SK-N-SH (cell line): ENCODE measurements at places on chromosomes 11 and 22.
A peak's percentile ranks its signal among the peaks of the same experiment; 100 is the strongest.

DNA sequence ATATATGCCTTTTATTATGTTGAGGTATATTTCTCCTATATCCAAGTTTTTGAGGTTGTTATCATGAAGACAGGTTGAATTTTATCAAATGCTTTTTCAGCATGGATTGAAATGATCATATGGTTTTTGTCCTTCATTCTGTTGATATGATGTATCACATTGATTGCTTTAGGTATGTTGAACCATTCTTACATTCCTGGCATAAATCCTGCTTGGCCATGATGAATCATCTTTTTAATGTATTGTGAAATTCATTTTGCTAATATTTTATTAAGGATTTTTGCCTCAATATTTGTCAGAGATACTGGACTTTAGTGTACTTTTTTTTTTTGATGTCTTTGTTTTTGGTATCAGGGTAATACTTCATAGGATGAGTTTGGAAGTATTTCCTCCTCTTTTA lies 283.8 kb upstream of the C11orf87 start:
- DNase-seq: no peak

- no peak for DNase-seq
Observed at GRCh38 chr11:9069256-9069655, 22.1 kb downstream of the SCUBE2 start.

- no peak for DNase-seq
Observed at GRCh38 chr11:118914987-118915386, 10.7 kb downstream of the BCL9L start.

- no peak for DNase-seq
Observed at GRCh38 chr11:11845071-11845470, 3.3 kb downstream of the USP47 start.

- no peak for DNase-seq
Observed at GRCh38 chr11:129290966-129291365, 84.7 kb upstream of the BARX2 start.

- DNase-seq: peak; percentile 58
Observed at GRCh38 chr22:21447694-21448402, 19.3 kb upstream of the TMEM191C start.

- DNase-seq: no peak
Observed at GRCh38 chr11:6200975-6201374, 2.0 kb downstream of the OR52W1 start.

DNA sequence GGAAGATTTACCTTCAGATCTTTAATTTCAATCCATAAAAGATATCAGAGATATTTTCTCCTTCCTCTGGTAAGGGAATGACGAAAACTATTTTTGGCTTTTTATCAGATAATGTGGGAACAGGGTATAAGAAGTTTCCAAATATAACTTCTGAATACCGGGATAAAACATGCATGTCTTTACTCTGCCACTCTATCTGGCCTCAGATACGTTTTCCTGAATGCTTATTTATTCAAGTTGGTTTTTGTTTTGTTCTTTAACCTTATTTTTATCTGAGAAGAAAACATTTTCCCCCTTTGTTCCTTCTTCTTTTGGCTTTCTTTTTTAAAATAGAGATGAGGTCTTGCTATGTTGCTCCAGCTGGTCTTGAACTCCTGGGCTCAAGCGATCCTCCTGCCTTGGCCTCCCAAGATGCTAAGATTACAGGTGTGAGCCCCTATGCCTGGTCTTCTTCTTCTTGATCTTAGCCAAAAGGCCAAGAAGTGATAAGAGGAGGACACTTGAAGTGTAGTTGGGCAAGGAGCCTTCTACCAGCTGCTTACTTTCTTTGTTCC lies 1.5 kb downstream of the SERPIND1 start:
- DNase-seq: no peak

- peak; percentile 63 for DNase-seq
Observed at GRCh38 chr11:72238492-72239312, 5.3 kb downstream of the PHOX2A start.

DNA sequence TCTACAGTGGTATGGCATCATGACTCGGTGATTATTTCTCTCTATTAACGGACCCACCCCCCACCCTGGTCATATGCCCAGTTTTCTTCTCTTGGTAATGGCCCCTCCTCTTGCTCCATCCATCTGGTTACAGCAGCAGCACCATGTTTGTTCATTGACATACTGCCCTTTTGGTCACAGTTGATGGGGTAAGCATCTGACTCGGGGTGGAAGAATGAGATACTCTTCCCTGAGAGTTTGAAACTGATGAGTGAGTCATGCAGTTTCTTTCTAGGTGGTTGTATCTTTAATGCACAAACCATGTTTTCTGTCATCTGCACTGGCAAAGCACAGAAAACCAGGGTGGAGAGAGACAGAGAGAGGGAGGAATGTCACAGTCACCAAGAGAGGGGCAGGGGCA lies 126.0 kb downstream of the SYN3 start:
- no peak for DNase-seq
